Hippocampal formation (tissue), 2 donors: ENCODE measurements at places on chromosomes 2 and 18.

DNA sequence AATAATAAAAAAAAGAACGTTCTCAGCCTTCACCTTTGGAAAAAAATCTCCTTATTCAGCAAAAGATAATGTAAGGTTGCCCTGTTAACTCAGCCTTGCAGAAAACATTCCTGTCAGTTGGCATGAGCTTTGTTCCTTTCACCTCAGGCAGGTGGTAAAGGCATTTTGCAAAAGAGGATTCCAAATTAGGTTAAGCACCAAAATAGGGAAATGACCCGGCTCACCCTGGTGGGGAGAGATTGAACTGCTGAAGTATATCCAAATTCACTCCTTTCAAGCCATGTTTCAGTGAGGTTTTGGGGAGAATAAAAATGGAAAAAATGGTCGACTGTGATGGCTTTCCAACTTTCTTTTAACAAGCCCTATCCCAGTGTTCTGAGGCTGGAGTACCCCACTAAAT, 1988.8 kb upstream of the PIK3C3 start:
- DNase-seq = no peak

GRCh38 chr2:66866331-66867062, 431.6 kb downstream of the MEIS1 start:
- no peak for DNase-seq

GRCh38 chr18:53421869-53422268, 802.6 kb downstream of the MBD2 start:
- DNase-seq = no peak

DNA sequence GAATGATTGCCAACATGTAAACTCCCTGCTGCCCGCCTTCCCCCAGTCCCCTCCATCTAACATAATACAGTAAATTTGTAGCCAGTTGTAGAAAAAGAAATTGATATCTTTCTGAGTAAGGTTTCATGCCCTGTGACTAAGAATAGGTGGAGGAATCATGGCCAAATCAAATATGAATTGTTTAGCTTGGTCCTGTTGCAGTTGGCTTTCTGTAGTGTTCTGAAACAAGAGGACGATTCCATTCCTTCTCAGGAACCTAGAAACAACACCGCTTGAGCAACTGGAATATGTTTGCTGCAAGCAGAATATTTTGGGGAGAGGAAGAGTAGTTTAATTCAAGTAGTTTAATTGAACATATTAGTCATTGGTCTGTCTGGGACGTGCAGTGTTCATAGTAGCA, 7.0 kb upstream of the DRC1 start:
- DNase-seq = no peak

- no peak for DNase-seq
These were observed 111.0 kb upstream of the CDH20 start for GRCh38 chr18:61222206-61222605.
